Panc1 (cell line): ENCODE measurements at places on chromosomes 7 and 10.

DNA sequence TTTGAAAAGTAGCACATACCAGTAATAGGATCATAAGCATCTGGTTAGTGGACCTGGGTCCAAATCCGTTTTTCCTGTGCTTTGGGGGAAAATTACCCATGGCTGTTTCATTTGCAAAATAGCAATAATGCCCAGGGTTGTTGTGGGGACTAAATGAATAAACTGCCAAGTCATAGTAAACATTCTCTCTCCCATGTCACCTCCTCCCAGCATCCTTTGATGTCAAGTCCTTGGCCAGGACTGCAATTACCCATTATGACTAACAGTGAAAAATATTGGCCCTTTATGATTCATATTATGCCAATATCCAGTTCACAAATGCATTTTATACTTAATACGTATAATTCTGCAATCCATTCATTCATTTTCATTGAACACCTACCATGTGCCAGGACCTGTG is 23.0 kb downstream of the TOMM7 start:
- DNase-seq: no peak

DNA sequence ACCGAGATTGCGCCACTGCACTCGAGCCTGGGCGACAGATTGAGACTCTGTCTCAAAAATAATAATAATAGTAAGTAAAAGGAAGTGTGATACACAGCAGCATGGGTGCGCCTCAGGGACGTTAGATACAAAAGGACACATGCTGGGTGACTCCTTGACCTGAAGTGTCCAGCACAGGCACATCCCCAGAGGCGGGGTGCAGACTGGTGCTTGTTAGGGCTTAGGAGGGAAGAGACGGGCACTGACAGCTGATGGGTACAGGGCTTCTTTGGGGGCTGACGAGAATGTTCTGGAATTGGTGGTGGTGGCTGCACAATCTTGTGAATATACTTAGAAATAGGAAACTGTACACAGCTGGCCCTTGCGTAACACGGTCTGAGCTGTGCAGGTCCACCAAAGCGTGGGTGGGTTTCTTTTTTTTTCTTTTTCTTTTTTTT is 61.8 kb upstream of the DNAJB6 start:
- DNase-seq: no peak

DNA sequence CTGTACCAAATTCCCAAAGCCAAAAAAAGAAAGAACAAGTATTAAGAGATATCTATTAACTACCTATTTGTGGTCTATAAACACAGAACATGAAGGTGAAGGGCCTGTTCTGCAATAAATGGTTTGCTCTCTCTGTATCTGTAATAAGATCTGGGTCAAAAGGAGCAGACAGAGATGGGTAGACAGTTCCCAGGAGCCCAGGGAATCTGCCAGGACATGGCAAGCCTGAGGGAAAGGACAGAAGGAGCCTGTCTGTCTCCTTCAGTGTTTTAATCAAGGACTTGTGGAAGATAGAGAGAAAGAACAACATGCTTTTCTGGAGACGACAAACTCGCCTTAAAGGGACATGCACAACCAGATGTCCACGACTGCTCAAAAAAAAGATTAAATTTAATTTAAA is 165.7 kb downstream of the ELMO1 start:
- DNase-seq: no peak

DNA sequence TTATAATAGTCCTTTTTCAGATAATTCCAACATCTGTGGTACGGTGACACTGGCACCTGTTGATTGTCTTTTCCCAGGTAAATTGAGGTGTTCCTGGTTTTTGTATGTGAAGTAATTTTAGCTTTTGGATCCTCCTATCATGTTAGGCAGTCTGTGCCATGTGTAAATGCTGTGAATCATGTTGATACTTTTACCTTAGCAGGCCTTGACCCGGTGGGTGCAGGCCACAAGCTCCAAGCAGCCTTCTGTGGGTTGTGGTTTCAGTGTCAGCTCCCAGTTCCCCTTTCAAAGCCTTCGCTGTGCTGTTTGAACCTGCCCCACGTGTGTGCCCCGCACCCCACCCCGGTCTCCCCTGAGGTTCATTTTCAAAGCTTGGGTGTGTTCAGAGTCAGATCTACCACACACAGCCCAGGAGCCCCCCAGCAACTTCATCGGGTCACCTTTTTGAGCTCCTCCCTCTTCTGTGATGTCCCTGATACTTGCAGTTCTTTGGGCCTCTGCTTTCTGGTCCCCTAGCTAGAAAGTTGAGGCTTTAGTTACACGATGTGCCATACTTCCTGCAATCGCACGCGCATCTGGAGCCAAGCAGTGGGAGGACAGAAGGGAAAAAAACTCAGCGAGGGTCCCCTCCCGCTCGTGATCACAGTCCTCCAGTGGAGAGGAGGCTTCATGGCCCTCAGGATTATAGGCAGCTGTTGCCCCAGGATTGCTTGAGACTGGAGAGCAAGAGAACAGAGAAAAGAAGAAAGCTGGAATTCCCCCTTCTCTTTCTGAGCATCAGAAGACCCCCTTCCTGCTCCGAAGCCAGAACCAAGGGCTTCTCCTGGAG is 8.7 kb upstream of the BHLHA15 start:
- no peak for DNase-seq

- DNase-seq: no peak
These were observed 20.8 kb downstream of the PCLO start for GRCh38 chr7:83141927-83142326.

DNA sequence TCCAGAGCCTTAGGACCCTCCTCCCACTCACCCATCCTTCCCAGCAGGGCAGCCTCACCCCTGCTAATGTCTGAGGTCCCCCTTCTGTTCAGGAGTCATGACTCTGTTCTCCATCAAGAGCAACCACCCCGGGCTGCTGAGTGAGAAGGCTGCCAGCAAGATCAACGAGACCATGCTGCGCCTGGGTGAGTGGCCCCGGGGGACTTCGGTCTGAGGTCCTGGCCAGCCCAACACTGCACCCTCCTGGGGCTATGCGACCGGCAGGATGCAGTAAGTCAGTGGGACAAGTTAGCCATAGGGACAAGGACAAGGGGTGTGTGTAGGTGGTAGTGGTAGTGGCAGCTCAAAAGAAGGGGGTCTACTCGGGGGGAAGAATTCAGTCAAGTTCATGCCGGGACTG is 16.2 kb upstream of the AHCYL2 start:
- no peak for DNase-seq

DNA sequence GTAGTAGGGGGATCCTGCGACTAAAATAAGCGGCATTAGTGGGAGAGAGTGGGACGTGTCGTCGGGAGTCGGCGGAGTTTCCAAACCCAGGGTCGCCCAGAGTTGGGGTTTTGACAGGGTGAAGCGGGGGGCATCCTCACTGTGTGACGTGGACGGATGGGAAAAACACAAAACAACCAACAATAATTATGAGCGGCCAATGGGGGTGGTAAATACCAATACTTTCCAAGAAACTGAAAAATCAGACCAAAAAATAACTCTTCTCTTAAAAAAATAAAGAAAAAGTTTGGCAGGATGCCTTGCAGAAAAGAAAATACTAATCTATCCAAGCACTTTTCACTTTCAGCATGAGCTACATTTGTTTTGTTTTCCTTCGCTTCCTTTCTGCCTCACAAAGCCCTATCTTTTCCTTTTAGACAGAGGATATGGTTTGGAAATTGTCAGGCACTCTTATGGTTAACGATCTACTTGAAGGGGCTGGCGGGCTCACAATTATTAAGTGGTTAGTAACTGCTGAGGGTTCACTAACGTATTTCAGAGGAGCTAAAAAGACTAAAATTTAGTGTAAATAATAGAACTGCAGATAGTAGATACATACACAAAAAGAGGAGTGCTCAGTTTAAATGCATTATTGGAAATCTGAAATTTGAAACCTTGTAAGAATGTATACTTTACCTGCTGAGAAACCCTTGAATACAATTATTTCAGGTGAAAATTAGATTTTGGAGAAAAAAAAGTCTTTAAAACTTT is 802 bp upstream of the CDK6 start:
- DNase-seq: no peak

DNA sequence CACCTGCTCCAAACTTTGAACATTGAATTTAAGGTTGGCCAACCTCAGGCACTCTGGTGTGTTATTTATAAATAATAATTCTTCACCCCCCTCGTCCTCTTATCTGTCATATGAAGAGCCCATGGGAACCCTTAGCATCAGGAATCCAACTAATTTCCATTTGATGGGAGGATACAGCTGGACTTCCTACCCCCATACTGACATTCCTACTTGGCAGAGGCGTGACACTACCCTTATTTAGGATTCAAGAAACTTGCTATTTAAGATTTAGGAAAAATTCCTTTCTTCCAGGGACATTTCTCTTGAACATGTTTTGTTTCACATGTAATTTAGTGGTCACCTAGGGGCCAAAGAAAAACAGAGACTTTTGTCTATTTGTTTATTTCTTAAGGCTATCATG is 171.9 kb upstream of the NRP1 start:
- DNase-seq: no peak

DNA sequence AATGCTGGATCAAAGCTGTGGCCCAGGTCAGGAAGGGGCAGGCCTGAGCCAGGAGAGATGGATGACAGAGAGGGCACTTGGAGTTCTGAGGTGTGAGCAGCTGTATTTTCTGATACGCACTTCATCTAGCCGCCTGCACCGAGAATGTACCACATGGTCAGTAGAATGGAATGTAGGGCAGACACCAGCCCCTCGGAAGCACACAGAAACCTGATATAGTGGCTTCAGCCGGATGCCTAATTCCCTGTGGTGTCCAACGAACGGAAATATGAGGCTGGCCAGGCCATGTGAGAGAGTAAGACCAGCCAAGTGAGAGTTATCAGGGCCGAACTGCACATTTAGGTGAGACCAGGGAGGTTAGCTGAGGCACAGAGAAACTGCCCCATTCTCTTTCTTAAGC is 46.7 kb upstream of the PLCE1 start:
- no peak for DNase-seq

- DNase-seq: no peak
These were observed 145.4 kb downstream of the SNX10 start for GRCh38 chr7:26437003-26437532.

DNA sequence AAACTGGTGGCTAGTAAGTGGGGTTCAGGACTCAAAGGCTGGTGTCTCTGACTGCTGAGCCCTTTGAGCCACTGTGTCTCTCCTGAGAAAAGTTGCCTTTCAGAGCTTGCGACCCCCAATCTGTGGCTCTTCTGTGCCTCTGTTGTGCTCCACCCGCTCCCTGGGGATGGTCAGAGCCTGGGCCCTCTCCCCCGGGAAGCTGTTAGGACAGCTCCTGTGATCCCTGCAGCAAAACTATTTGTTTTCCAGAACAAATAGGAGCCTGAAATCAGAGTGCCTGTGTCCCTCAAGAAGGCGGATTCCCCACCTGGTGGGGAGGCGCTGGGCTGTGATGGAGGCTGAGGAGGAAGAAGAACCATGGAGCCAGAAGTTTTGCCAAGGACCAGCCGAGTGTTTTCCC is 56.4 kb upstream of the MXI1 start:
- no peak for DNase-seq

DNA sequence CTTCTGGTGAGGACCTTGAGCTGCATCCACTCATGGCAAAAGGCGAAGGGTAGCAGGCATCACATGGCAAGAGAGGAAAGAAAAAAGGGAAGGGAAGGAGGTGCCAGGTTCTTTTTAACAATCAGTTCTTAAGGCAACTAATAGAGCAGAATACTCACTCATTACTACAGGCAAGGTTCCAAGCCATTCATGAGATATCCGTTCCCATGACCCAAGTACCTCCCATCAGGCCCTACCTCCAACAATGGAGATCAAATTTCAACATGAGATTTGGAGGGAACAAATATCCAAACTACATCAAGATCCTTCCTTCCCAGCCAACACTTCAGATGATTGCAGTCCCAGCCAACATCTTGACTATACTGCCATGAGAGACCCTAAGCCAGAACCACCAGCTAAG is 38.9 kb upstream of the YAE1 start:
- no peak for DNase-seq

DNA sequence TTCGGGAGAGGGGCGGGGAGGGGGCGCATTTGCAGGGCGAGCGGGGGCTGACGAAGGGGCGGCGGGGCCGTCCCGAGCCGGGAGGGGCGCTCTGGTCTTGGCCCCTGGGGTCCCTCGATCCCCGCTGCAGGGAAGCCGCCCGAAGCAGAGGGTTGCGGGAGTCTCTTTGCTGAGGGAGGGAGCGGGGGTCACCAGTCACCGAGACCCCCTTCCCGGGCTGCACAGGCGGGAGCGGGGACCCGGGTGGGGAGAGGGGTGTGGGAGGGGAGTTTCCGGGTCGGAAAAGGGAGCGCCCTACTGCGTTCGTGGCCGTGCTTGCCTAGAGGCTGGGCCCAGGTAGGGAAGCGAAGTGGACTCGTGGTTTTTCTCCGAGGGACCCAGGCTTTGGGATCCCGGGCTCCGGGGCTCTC is 422 bp downstream of the AP1S1 start:
- DNase-seq: no peak

DNA sequence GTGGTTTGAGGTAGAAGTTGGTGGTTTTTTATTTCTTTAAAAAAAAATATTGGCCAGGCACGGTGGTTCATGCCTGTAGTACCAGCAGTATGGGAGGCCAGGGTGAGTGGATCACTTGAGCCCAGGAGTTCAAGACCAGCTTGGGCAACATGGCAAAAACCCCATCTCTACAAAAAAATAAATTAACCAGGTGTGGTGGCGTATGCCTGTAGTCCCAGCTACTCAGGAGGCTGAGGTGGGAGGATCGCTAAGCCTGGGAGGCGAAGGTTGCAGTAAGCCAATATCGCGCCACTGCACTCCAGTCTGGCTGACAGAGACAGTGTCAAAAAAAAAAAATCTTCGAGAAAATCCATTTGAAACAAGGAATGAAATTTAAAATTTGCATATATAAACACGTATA is 1.1 kb downstream of the IL2RA start:
- no peak for DNase-seq

GRCh38 chr10:100827819-100828737 is 82.7 kb downstream of the PAX2 start:
- DNase-seq: no peak

GRCh38 chr10:128708182-128708581 is 582.0 kb upstream of the MKI67 start:
- DNase-seq: no peak

DNA sequence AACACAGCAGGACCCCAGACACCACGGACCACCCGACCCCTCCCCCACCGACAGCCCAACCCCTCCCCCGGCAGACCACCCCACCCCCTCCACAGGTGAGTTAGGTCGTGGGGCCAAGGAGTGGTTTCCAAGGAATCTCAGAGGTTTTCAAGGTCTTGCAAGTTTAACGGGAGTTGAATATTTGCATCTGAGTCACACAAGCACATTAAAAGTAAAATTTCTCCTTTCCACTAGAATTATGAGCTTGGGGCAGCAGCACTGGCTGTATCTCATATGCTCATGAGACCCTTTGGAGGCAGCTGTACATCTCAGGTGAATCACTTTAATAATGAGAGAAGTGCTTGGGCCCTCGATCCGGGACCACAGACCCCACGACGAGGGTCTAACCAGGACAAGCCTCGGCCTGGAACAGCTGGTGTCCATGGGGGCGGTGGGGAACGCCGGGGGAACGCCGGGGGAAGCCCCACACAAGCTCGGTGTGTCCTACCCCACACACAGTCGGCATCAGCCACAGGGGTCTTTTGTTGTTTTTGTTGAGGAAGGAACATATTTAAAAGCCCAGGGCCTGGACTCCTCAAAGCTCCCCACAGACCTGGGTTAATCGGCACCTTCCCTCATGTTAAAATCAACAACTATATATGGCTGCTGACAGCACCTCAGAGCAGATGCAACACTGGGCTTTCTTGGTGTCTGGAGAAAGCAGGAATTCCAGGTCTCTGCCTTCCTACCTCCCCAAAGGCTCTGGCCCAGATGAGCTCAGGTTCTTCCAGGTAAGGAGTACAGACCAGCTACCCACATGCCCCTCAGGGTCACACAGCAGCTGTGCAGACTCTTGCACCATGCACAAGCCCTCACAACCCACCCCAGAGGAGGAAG is 130.3 kb downstream of the DIP2C start:
- DNase-seq: no peak

GRCh38 chr7:51366172-51366728 is 49.6 kb upstream of the COBL start:
- DNase-seq: no peak

- DNase-seq: no peak
These were observed 314.6 kb downstream of the AUTS2 start for GRCh38 chr7:69912846-69913245.
